ENCODE measurements at places on chromosomes 6 and 20.
A peak's percentile ranks its signal among the peaks of the same experiment; 100 is the strongest.

- DNase-seq = no peak
Observed at GRCh38 chr20:47887064-47887463, 101.8 kb upstream of the SULF2 start.

DNA sequence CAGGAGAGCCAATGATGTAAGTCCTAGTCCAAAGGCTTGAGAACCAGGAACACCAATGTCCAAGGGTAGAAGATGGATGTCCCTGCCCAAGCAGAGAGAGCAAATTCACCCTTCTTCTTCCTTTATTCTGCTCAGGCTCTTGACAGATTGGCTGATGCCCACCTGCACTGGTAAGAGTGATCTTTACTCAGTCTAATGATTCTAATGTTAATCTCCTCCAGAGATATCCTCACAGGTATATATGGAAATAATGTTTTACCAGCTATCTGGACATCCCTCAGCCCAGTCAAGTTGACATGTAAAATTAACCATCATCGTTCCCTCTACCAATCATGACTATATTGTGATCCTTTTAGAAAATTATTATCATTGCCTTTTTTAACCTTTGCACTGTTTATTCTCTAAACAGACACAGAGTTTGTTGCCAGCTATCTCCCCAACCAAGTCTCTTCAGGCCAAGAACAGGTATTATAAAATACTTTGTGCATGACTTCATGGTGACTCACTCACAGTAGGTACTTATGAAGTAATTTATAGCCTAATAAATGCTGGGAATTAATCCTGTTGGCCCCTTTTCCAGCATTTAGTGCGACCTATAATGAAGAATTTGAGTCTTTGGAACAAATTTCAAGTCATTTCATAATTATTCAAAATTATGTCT, 26.2 kb upstream of the TSHZ2 start:
- no peak for DNase-seq

GRCh38 chr6:41588111-41588510, 41.9 kb downstream of the FOXP4 start:
- DNase-seq = no peak

DNA sequence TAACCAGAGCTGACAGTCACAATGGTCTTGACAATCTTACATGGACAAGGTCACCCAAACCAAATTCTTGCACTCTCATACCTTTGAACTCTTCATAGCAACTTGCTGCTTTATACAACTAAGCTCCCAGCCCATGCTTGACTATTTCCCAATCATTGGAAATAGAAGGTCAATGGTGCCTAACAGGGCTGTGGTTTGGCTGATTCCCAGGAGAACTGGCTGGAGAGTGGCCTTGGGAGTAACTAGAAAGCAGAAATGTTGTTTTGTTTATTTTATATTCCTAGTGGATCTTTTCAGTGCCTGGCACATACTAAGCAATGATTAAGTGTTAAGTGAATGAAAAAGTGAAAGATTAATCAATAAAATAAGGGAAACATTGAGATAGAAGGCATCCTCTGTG, 3.0 kb downstream of the SPINT4 start:
- DNase-seq = no peak

- DNase-seq = no peak
Observed at GRCh38 chr6:96766769-96767168, 70.5 kb downstream of the GPR63 start.

- no peak for DNase-seq
Observed at GRCh38 chr6:106519460-106520394, 109.6 kb downstream of the RTN4IP1 start.

DNA sequence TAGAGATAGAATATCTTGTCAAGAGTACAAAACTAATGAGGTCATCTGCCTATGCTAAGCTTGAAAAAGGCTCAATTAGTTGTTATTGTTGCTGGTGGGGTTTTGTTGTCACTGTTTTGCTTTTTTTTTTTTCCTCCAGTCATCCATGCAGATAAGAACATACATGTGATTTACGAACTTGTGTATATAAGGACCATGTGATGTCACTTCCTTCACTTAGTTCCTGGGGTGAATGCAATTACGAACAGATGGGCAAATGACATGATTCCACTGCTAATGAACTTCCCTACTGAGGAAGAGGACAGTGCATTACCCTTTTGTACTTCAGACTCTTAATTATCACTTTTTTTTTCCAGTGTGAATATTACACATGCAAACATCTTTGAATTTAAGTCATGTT, 1175.3 kb upstream of the GJE1 start:
- no peak for DNase-seq

GRCh38 chr20:58618351-58619076, 32.6 kb upstream of the STX16 start:
- DNase-seq = no peak

DNA sequence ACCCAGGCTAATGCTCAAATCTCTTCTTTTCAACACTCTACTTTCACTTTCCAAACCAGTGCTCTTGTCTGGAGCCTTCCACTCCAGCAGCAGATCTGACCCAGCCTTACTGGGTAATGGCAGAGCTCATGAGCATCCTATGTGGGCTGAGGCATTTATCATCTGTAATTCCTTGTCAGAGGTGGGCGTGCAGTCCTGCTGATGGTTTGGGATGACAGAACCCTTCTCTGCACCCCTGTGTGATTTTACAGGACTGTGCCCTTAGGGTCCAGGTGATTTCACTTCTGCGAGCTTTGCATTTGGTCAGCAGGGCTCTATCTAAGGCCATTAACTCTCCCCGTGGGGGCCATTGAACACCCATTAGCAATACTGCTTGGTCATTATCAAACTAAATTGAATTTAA, 55.4 kb downstream of the LAMA4 start:
- DNase-seq = no peak

- DNase-seq = no peak
Observed at GRCh38 chr6:21102201-21102600, 491.4 kb upstream of the SOX4 start.

DNA sequence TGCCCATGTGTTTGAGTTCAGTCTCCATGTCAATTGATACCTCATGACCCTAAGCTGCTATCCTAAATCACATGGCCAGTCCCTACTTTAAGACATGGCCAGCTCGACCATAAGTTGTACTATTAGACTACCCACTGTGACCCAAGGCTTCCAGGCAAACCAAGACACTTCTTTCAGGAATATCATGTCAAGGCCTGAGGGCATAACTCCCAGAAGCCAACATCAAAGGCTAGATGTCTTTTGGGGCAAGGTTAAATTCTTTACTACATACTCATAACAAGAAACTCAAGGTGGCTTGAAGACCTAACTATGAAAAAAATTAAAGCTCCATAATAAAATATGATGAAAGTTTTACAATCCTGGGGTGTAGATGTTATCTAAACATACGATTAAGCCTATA, 228.3 kb upstream of the PRND start:
- no peak for DNase-seq

- DNase-seq = no peak
Observed at GRCh38 chr20:50415021-50415515, 95.1 kb upstream of the PTPN1 start.

DNA sequence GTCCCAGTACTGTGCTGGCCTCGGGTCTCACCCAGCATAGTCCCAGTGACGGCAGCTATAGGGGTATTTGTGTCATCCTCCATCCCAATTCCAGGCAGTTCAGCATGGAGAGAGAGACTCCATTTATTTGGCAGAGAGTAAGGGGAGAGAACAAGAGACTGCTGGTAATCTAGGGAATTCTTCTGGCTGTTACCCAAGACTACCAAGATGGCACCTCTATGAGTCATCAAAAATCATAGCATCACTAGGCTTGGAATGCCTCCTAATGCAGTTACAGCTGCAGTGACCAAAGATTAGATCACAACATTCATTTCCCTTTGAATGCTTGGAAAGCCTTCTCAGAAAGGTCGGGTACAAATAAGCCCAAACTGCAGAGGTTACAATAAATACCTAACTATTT, 660.4 kb upstream of the FLRT3 start:
- no peak for DNase-seq

GRCh38 chr6:14180609-14181008, 63.0 kb downstream of the CD83 start:
- no peak for DNase-seq

- no peak for DNase-seq
Observed at GRCh38 chr20:59175861-59176260, 12.2 kb downstream of the ZNF831 start.

DNA sequence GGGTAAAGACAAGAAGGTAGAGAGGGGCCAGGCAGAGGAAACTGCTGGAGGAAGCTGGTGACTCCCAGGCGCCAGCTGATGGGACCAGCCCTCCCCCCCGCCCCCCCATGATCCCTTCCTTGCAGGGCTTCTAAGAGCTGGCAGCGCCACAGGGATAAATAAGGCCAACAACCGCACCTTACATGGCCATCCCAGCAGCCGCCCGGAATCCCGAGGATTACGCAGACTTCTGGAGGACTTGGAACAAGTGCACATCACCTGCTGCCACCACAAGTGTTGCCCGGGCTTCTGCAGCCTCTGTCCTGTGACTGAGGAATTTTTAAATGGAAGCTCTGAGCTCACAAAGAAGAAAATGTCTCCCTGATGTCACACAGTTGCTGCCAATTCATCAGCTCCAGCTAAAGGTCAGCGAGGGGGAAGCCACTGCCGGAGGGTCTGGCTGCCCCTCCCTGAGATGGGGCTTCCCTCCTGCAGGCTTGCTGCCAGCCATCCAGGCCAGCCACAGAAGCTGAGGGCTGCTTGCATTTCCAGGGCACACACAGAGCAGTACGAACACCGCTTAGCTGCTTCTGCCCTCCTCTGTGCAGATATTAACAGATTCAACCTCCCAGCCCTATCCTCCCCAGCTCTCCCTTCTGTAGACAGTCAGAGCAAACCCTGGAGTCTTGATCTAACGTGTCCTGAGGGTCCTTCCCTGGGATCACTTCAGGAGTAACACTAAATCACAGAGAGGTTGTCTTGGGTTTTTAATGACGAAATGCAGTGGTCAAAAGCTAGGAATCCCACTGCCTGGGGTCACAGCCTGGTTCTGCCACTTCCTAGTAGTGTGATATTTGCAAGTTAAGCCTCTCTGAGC, 38.6 kb upstream of the PIM1 start:
- DNase-seq = no peak

GRCh38 chr20:50376179-50376887, 133.8 kb upstream of the PTPN1 start:
- no peak for DNase-seq

DNA sequence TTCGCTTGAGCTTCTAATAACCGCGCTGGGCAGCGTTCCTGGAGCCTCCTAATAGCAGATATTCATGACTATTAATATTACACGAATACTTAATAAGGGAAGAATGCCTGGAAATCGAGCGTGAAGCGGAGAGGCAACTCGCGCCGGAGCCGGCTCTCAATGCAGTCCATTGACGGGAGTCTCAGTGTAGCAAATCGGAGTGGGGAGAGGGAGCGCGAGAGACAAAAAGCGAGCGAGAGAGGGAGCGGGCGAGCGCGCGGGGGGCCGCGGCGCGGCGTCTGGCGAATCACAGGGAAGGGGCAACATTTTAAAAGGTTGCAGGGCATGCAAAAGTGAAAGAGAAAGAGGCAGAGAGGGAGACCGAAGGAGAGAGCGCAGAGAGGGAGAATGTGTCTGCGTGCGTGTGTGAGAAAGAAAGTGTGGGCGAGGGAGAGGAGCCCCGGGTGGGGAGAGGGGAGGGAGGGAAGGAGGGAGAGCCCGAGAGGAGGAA, 2.9 kb downstream of the TFAP2A start:
- peak; percentile 84 for DNase-seq

DNA sequence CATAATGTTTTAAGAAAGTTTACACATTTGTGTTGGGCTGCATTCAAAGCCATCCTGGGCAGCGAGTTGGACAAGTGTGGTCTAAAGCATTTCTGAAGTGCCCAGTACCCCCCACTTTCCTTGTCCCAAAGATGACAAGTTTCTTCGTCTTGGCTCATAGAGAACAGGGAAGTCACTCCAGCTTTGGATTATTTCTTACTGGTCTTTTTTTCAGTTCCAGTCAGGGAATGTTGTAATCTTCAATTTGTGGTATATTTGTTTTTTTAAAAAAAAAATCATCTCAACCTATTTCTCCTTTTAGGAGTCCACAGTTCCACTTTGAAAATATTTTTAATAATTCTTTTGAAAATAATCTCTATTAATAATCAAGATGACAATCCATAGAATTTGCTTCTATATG, 34.0 kb downstream of the SLX4IP start:
- no peak for DNase-seq

- no peak for DNase-seq
Observed at GRCh38 chr6:70758883-70759282, 91.2 kb downstream of the SMAP1 start.

DNA sequence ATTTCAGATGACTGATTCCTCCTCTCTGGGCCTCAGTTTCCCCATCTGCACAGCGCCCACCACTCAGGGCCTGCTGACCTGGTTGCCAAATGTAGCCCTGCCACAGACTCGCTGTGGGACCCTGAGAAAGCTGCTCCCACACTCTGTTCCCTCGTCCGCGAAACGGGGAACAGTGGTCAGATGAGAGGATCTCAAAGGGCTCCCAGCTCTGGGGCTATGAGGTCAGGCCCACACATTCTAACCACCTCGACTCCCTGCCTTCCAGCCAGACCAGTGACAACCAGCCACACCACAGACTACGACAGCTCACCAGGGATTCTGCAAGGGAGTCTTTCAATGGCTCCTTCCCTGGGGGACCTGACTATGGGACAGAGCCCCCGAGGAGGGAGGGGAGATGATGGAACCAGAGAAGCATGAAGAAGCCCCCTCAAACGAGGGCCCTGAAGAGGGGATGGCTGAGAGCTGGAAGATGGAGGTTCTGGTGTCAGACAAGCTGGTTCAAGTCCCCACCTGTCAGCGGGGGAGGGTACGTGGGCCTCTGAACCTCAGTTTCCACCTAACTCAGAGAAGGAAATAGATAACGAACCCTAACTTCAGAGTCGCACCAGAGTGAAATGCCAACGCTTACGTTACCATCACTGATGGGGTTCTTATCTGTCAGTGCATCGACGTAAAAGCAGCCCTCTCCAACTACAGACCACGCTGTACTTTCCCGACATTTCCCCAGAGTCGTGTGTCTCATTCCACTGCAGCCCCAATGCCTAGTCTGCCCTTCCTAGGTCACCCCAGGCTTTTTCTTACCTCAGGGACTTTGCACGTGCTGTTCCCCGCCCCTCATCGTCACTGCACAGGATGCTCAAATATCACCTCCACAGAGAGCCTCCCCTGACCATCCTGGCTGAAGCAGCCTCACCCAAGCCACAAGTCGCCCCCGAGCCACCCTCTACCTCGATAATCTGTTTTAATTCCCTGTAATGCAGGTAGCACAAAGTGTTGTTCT, 60.5 kb downstream of the PREX1 start:
- DNase-seq = no peak

GRCh38 chr20:12079490-12079889, 161.8 kb downstream of the BTBD3 start:
- DNase-seq = no peak

DNA sequence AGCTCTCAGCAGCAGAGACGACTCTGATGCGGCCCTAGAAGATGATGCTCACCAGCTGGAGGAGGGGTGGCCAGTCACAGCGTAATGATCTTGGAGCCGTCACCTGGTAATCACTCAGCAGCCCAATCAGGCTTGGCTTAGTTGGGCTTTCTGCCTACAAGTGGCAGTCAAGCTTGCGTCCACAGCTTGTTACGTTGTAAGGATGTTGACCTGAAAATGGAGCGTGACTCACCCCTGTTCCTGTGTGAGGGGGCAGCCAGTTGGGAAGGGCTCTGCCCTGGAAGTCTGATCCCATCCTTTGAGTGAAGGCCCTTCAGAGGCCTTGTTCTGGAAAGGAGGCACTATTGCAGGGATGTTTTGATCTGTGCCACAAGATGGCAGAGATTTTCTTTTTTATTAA, 49.8 kb downstream of the SPATA2 start:
- DNase-seq = no peak
